Right lobe of liver (tissue), 6 donors: ENCODE measurements at places on chromosomes 12 and 14.

GRCh38 chr14:100239840-100240667 is 1.1 kb downstream of the YY1 start:
- DNase-seq: peak; percentile 94

GRCh38 chr14:36208690-36209278 is 32.3 kb upstream of the PTCSC3 start:
- DNase-seq: no peak

DNA sequence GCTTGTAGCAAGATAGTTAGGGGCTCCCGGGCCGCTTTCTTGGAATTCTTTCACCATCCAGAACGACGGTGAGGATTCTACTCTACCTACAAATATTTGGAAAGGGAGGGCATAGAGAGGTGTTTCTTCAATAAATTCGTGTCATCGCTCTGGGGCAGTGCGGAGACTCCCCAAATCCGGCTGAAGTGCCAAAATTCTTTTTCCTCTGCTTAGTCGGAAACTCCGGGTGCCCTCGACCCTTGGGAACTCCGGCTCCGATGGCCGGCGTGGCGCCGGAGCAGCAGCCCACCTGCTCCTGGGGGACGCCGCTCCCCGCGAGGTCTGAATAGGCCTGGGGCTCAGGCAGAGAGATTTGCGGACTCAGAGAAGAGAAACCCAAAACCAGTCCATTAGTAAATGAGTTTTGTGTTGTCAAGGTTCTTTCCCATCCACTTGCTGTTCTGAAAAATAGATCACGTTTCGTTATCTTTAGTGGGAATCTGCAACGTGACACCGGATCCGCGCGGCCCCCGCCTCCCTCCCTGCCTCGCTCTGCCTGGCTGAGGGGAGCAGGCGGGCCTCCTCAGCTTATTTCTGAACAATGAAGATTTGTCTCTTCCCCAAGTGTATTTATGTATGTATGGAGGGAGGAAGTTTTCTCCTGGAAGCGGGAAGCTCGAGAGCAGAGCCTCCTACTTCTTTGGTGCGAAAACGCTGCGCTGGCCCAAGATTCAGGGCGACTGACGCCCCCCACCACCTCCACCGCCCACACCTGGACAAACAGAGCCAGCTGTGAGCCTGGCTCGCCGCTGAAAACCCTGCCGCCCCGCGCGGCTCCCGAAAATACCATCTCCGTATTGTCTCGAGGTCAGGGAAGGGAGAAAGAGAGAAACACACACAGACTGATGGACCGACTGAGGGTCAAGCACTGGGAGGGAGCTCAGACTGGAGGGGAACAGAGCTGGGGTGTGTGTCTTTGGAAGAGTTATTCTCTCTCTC is 3.7 kb upstream of the SIX1 start:
- DNase-seq: no peak

- DNase-seq: no peak
Observed at GRCh38 chr12:98369581-98369980, 145.8 kb upstream of the TMPO start.

DNA sequence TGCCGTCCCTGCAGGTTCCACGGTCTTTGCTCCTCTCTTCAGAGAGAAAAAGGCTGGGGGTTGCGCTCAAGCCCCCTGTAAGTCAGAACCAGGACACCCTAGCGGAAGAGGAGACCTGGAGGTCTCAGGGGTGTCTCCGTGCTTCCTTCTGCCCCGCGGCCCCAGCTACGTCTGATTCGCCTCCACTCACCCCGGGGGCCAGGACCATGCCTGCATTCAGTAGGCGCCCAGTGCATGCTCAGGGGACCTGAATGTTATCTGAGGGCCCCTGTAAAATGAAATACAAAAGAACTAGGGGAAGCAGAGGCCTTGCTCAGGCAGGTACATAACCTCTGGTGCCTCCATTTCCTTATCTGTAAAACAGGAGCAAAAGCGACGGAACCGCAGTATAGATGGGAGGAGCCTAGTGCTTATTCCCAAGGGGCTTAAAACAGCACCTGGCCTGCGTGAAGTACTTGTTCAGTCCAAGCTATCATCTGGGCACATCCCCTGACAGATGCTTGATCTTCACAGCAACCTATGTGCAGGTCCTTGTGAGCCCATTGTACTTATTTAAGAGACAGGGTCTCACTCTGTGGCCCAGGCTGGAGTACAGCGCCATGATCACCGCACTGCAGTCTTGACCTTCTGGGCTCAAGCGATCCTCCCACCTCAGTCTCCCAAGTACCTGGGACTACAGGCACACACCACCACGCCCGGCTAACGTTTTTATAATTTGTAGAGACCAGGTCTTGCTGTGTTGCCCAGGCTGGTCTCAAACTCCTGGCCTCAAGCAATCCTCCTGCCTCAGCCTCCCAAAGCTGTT is 110.3 kb upstream of the NCOR2 start:
- no peak for DNase-seq

DNA sequence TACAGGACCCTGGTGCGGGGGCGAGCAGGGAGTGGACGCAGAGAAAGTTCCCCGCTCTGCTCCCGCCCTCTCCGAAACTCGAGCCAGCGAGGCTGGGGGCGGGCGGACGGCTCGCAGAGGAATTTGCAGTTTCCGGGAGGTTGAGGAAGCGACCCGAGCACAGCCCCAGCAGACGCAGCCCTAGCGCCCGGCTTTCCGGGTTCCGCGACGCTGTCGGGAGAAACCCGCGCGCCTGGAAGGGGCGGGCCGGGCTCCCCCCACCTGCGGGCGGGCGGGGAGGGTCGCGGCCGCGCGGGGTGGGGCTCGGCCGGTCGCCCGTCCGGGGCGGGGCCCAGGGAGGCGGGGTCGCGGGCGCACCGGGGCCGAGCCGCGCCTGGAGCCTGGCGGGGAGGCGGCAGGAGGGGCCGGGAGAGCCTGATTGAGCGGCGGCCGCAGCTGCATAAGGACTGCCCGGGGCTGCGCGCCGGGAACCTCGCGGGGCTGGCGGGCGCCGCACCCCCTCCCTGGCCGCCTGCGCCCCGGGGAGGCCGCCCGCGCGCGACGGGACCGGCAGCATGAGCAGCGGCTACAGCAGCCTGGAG is at the start of gene RASSF3:
Gene RASSF3, plus strand, starts transcription at position 417 of the 581 bp plus-strand sequence. Its CDS starts 138 bp downstream, at position 555.
- peak; percentile 85 for DNase-seq

GRCh38 chr12:26754148-26754547 is 78.8 kb downstream of the ITPR2 start:
- DNase-seq: no peak

DNA sequence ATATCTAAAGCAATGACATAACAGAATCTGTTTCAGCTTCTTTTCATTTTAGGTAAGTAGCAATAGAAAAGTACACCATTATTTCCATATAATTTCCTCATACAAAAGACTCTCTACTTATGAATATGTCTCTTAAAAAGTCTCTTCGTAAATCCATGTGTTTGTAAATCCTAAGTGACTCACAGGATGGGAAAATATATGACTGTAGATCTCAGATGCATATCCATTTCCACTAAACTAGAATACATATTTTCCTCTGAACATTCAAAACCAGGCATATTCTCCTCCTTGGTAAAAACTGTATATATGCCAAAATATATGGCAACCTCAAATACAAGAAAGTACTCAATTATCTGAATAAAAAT is 93.6 kb downstream of the TXNDC16 start:
- DNase-seq: no peak

DNA sequence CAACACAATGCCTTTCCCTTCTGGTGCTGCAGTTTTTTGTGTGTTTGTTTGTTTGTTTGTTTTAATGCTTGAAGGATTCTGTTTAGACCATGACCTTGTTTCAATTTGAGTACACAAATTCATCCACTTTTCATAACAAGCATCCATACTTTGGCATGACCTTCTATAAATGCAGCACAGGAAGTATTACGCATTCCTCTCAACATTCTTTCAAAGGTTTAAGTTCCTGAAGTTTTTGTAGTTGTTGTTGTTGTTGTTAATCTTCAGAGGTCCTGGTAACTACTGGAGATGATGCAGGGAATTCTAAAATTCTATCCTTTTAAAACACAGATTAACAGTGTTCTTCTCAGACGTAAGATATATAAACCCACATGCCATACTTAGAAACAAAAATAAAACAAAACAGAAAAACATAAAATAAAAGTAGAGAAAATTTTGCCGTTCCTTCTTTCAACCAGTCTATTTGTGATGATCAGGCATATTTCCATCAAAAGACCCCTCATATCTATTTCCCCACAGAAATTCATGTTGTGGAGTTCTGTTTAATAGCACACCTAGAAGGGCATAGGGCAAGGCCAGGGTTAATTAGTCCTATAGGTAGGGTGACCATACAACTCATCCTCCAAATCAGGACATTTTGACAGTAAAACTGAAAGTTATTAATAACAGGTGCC is 529.9 kb downstream of the NOVA1 start:
- no peak for DNase-seq

- no peak for DNase-seq
Observed at GRCh38 chr12:31658471-31659086, 909 bp upstream of the ETFBKMT start.

DNA sequence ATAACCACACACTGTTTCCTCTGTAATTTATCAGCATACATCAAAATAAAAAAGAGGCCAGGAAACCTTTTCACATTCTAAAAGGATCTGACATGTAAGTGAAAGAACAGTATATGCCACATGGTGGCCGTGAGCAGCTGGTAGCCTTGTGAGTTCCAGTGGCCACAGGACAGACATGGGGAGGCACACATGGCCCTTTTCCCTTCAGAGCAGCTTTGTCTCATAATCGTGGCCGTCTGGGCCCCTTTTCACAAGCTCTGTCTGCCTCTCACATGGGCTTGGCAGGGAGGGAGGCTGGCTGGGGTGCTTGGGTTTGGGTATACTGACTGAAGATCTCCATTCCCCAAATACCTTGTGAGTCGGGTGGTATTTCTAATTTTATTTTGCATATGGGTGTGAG is 1.5 kb upstream of the ZDHHC22 start:
- no peak for DNase-seq

DNA sequence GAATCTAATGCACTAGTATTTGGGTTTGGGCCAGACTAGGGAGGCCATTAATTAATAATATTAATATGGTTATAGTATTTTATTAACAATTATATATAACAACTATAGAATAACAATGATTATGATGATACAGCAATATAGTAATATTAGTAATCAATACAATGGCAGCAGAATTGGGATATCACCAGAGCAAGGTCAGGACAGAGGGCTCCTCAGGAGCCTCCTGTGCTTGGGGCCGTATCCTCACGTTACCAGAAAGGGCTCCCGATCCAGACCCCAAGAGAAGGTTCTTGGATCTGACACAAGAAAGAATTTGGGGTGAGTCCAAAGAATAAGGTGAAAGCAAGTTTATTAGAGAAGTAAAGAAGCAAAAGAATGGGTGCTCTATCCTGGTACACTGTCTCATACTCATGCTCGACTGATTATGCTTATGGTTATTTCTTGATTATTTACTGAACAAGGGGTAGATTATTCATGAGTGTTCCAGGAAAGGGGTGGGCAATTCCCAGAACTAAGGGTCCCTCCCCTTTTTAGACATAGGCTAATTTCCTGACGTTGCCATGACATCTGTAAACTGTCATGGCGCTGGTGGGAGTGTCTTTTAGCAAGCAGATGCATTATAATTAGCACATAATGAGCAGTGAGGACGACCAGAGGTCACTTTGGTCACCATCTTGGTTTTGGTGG is 61.6 kb downstream of the RIN3 start:
- DNase-seq: no peak

DNA sequence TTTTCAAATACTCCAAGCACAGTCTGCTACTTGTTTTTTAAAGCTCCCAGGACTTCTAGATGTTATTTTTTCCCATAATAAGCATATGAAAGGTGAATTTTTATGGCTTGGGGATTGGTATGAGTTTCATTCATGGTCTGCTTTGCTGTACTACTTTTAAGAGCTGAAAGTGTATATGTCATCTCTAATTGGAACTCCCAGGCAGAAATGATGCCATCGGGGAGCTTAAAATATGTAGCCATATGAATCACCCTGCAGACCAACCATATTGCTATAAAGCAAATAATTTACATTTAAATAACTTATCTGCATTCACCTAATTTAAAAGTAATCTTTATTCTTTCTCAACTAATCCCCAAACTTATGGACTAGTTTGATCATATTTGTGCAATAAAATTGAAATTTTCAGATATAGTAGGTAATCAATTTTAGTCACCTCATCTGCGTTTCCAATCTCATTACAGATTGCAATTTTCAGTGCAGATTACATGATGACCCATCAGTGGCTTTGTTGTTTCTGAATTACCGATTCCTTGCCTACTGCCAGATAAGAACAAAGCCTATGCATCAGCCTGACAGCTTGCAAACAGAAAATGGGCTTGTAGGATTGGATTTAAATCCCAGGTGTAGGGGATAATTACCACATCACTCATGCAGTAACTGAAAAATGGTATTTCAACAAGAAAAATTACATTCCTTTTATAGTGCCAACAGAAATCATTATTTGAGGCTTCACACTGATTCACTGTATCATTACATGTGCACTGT is 689.4 kb downstream of the NOVA1 start:
- DNase-seq: no peak

DNA sequence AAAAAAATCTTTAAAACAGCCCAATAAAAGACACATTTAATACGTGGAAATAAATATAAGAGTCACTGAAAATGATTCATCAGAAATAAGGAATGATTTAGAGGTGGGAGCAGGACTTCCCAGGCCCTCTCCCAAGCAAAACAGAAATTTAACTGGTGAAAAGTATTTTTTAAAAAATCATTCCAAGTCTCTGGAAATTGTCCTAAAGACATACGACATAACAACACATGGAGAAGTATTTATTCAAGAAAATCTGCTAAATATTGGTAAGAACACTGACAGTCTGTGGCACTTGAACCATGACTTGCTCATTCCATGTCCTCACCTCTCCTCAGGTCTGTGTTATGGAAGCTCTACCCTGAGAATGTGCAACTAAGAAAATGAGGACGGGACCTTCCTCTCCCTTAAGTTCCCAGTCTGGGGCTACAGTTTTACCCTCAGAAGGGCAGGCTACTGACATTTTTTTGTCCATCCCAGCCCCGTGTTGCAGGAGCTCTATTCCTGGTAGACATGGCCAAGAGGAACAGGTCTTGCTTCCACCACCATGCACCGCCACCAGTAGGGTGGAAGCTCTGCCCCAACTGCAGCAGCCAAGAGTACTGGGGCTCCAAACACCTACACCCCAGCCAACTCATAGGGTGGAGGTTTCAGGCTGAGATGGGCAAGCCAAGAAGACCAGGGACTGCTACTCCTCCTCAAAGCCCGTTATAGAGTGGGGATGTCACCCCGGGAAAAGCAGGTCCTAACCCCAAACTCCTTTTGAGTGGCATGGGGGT is 193.0 kb downstream of the CRADD start:
- DNase-seq: no peak

- no peak for DNase-seq
Observed at GRCh38 chr12:81128930-81129554, 51.2 kb downstream of the ACSS3 start.

- DNase-seq: no peak
Observed at GRCh38 chr12:96445691-96446583, 43.4 kb upstream of the CFAP54 start.

GRCh38 chr12:95131589-95132340 is 58.3 kb upstream of the NR2C1 start:
- no peak for DNase-seq

DNA sequence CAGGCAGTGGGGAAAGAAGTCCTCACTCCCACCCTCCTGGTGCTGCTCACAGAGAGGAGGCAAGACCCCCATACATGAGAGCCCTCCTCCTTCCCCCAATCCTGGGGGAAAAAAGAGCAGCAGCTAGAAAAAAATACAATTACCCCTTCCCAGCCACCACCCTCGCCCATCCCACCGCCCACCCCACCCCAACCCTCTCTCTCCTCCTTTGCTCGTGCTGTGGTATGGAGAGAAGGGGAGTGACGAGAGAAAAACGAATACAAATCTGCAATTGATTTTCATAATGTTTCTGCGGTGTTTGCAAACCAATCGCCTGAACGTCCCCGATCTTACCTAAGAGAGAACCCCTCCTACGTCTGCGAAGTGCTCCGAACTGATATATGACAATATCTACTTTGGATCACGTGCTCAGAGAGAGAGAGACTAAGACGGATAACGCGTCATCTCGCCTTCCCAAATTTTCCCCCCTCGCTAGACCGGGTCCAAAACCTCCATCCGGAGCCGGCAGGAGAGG is at the start of gene HOXC11:
Gene HOXC11, plus strand, starts transcription at position 405 of the 514 bp plus-strand sequence. CDS start 116 bp downstream, outside the sequence.
- DNase-seq: no peak
